ACHN (cell line): ENCODE measurements at places on chromosomes 16 and 17.

DNA sequence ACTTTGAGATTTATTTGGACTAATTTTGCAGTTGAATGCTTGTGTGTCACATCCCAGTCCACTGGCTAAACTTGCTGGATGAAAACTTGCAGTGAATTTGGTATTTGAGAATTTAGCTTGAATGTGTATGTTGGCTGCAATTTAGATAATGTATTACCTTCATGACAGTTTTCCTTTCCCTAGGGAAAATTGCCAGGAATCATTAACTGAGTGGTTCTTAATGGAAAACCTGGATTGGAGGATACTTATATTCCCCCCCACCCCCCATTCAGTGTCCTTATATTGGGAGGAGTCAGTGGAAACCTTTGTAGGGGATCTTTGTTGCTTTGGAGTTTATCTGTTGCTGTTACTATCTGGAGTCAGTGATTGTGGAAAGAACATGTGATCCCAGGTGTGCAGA lies 67.6 kb downstream of the KPNA2 start:
- no peak for DNase-seq

DNA sequence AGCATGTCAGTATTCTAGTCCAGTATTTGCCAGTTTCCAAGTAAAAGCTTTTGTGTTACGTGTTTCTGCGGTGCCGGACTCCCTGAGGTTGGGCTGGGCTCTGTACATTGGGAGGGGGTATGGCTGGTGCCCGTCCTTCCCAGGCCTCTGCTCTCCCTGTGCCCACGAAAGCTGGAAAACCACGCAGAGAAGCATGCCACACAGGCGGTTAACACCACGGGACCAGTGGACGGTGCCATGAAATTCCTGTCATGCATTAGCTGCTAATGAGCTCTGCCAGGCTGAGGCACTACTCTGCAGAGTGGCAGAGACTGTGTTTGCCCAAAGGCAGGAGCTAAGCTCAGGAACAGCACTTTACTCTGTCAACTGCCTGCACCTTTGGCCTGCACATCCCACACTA lies 8.1 kb downstream of the SMIM5 start:
- DNase-seq, result peak; percentile 76

DNA sequence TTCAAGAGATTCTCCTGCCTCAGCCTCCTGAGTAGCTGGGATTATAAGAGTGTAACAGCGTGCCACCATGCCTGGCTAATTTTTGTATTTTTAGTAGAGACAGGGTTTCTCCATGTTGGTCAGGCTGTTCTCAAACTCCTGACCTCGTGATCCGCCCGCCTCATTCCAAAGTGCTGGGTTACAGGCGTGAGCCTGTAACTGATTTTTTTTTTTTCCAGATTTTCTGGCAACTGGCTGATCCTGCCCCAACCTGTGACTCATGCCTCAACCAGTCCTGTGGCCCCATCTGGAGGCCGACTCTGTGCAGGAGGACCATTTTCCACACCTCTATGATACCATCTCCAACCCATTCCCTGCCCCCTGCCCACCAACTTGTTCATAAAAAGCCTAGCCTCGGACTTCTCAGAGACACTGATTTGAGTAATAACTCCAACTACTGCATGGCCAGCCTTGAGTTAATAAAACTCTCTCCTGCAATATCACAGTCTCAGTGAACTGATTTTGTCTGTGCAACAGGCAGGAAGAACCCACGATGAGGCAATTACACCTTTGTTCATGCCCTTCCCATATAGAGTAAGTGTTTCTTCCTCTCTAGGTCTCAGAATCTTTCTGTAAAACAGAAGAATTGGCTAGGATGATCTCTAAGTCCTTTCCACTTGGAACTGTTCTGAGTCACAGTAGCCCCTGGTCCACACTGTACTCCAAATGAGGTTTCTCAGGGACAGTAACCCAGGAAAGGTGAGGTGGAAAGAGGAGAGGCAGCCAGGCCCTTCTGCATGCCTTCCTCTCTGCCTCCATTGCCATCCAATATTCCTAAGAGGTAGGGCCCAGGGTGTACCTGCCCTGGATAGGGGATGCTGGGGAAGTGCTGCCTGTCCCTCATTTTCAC lies 8.8 kb upstream of the CNOT1 start:
- DNase-seq, result peak; percentile 89

GRCh38 chr16:27472091-27473020 lies 70.4 kb downstream of the IL21R start:
- no peak for DNase-seq

DNA sequence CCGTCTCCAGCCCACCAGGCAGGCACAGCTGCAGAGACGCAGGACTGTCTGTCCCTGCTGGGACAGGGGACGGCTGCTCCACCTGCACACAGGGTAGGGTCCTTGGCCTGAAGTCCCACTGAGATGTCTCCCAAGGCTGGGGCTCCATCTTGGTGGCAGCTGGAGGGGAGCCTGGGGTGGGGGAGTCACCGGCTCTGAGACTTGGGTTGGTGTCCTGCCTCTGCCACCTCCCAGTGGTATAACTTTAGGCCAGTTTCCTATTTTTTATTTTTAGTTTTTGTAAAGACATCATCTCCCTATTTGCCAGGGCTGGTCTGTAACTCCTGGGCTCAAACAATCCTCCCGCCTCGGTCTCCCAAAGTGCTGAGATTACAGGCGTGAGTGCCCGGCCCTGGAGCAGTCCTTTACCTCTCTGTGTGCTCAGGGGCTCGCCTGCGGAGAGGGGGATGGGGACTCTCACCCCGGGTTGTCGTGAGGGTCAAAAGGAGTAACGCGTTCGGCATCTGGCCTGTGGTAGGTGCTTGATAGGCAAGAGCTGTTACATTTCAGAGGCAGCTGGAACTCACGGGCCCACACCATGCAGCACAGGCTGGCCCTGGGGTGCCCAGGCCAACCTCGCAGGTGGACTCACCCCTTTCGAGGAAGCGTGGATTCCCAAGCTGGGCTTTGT lies 46.6 kb upstream of the DOC2B start:
- DNase-seq, result no peak

DNA sequence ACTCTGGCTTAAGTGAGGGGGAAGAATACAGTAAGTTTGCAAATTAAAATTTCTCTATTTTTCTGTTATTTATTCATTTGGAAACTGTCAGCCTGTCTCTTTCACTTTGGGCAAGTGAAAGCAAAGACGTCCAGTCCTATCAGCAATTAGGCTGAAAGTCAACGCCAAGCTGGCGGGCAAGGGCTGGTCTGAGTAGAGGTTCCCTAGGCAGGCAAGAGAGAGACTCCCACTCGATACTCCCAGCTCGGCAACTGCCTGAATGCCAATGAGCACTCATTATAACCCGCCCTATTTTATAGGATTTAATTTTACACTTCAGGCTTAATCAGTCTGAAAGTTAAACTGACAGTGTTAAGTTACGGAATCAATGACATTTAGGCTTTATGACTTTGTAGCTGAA lies 14.3 kb upstream of the SLC38A8 start:
- DNase-seq, result no peak
